Kidney epithelial cell (primary cell): ENCODE measurements at places on chromosomes 3 and 15. TPM values are rescaled to one million over a fixed set of nuclear protein-coding genes. Genes with fewer than 3 reads are reported as not detected.

DNA sequence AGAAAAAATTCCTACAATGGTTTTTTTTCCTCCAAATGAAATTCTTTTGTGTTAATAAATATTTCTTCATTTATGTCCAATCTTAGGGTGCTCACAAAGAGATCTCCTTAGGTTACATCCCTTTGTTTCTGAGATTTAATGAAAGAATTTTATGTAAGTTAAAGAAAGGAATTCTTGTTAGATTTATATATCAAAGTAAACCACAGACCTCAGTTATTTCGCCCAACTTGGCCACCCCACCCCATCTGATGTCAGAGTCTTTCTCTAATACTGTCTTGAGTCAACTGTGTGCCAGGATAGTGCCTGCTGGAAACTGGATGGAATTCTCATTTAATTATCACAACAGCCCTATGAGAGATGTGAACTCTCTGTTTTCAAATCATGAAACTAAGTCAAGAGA, 259.9 kb downstream of the OPA1 start:
- DNase-seq = no peak

The GPR27 gene
- total RNA-seq = 7.5 and 8.9 TPM in 2 replicates

- peak; percentile 10 for DNase-seq
Measured at GRCh38 chr3:197151580-197151979, 122.0 kb upstream of the MELTF start.

The FOXB1 gene
- total RNA-seq = 0.55 and 0.71 TPM in 2 replicates

- DNase-seq = no peak
Measured at GRCh38 chr3:169286992-169287391, 376.5 kb downstream of the MECOM start.

DNA sequence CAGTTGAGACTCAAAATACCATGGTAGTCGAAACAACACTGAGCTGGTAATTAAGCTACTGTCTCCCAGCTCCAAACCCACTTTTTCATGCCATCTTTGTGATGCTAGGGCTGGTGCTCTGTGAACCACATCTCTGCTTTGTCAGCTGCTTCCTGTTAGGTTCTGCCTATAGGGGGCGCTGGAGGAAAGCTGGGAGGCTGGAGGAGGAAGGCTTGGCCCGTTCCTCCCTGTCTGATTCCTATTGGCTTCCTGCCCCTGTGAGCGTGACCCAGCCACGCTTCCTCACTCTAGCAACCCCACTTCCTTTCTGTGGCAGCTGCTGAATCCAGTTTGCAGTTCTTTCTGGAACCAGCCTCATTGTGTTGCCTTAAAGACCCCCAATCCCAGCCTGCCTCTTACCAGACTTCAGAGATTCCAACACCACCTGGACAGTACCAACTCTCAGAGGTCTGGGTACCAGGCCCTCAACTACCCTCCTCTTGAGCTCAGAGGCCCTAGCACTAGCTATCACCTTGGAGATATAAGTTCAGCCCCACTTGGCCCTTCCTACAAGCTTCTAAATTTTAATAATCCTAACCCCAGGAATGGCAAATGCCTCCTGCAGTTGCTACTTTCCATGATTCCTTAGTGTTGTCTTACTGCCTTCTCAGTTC, 120.9 kb downstream of the ERC2 start:
- no peak for DNase-seq

- no peak for DNase-seq
Measured at GRCh38 chr3:71684046-71684756, 41.0 kb downstream of the EIF4E3 start.

GRCh38 chr15:81024265-81024872, 23.6 kb downstream of the TLNRD1 start:
- no peak for DNase-seq

DNA sequence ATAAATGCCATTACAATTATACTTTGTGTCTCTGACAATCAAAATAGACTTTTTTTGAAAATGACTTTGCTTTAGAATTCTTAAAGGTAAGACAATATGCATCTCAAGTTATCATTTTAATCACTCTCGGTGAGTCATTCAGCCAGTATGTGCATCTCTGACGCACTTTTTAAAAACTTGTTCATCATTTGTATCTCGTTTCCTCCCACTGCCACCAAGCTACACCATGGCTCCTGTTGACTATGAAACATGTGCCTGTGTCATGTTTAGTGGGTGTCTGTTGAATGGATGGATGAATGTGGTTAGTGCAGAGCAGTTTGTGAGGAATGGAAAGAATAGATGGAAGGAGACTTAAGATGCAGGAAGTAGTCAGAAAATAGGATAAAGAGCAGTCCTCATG, 68.6 kb downstream of the ARPP21 start:
- DNase-seq = no peak
